Right ventricle myocardium superior (tissue), 1 donor: ENCODE measurements at places on chromosomes 7 and 10. TPM values are rescaled to one million over a fixed set of nuclear protein-coding genes. Genes with fewer than 3 reads are reported as not detected.
A peak's percentile ranks its signal among the peaks of the same experiment; 100 is the strongest.

GRCh38 chr10:74859546-74859945, 33.1 kb downstream of the KAT6B start:
- no peak for DNase-seq

DNA sequence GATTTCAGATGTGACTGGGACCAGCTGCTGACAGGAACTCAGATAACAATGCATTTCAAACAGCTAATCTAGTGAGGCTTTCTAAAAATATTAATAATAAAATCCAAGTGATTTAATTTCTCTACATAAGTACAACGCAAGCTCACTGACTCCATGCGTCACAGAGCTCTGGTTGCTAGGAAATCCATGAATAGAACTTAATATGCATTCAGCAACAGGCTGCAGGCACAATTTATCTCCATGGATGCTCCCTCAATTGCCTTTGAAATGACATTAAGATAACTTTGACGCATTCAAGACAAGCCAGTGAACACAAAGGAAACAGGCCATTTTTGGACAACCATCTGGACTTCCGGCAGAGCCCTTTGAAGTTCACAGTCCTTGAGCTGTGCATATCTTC, 118.7 kb upstream of the COL1A2 start:
- DNase-seq = no peak

GRCh38 chr7:27688056-27688455, 25.4 kb upstream of the HIBADH start:
- DNase-seq = no peak

DNA sequence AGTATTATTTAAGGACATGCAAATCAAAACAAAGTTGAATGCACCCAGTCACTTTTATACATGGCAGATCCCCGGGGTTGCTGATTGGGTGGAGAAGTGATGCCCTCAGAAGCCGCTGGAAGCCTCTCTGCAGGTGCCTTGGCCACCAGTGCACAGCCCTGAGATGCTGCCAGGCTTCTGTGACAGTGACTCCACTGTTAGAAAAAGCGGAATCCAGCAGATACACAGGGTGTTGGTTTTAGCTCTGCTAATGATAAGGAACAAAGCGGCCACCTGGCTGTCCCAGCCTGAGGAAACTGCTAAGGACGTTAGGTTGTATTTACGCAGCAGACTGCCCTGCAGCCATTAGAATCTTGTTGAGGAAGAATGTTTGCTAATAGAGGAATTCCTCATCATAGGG, 47.5 kb downstream of the JAKMIP3 start:
- DNase-seq = peak; percentile 32

DNA sequence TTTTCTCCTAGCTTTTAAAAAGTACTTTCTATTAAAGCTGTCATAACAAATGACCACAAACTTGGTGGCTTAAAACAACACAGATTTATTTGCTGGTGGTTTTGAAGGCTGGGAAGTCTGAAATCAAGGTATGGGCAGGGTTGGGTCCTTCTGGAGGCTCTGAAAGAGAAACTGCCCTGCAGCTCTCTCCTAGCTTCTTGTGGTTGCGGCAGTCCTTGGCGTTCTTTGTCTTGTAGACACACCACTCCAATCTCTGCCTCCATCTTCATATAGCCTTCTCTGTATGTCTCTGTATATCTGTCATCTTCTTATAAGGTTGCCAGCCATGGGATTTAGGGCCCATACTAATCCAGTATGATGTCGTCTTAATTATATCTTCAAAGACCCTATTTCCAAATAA, 79.4 kb upstream of the PRR15 start:
- no peak for DNase-seq

DNA sequence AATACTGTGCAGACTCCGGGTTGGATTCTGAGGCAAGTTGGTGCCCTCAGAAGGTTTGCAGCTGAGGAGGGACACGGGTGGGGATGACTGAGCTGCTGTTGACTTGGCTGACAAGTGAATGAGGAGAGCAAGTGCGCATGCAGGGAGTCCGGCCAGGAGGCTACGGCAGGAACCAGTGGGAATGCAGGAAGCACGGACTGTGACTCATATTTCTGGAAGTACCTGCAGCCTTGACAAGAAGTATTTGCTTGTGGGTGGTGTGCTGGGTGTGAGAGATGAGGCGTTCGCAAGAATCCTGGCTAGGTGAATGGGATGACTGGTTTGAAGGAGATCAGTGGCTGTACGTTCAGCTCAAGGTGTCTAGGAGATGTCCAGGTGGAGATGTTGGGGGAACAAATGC, 30.8 kb upstream of the FXYD4 start:
- DNase-seq = no peak

- no peak for DNase-seq
Observed at GRCh38 chr10:121739114-121739513, 140.9 kb upstream of the FGFR2 start.

- DNase-seq = no peak
Observed at GRCh38 chr10:2994221-2994961, 73.0 kb upstream of the PFKP start.

- DNase-seq = no peak
Observed at GRCh38 chr7:158933468-158934139, 77.2 kb downstream of the DYNC2I1 start.

DNA sequence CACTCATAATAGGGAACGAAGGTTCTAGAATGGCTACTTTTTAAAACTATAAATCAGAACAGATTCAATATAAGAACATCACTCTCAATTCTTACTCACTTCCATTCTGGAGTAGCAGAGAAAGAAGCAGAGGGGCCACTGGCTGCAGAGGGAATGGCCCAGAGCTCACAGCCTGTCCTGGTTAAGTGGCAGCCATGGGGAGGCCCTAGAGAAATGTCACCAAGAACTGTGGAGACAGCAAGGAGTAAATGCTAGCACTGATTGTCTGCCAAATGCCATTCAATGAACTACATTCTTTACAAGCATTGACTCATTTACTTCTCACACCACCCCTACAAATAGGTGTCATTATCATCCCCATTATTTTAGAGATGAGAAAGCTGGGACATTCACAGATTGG, 74.6 kb upstream of the KCNMA1 start:
- no peak for DNase-seq

GRCh38 chr10:96577069-96577468, 9.7 kb downstream of the TM9SF3 start:
- DNase-seq = no peak

DNA sequence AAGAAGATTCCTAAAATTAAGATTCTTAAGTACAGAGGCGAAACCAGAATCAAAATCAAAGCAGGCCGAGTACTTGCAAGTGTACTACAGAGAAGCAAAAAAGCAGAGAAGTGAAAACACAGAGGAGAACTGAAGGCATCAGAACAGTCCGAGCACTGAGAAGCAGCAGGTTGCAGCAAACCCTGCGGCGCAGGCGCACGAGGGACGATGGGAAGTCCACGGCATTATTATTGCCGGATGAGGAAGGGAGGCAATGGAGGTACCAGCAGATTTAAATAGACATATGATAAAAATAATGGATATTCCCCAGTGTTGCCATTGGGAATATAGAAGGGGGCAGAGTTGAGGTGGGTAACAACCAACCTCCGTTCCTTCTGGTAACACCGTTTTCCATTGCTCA, 7.2 kb upstream of the SPAM1 start:
- DNase-seq = no peak

GRCh38 chr10:69153227-69153626, 26.8 kb upstream of the SUPV3L1 start:
- no peak for DNase-seq

DNA sequence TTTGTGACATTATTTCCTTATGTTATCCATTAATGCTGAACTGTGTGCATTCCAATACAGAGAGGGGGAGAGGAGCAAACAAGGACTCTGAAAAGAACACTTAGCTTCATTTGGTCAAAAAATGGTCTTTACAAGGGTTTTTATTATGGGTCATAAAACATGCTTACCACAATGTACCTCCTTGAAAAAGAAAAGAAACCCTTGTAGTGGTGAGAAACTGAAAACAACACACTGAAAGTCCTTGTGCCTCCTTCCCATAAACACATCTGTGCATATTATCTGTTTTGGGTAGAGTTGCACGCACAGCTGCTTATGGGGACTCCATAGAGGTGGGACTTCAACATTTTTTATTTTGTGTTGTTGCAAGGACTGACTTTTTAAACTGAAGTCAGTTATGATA, 98.7 kb downstream of the CDK6 start:
- DNase-seq = no peak

GRCh38 chr10:30959836-30960210, 71.8 kb downstream of the ZNF438 start:
- no peak for DNase-seq

GRCh38 chr7:49805371-49806007, 32.1 kb downstream of the VWC2 start:
- no peak for DNase-seq

- DNase-seq = peak; percentile 66
Observed at GRCh38 chr10:784403-785088, 95.1 kb upstream of the DIP2C start.

DNA sequence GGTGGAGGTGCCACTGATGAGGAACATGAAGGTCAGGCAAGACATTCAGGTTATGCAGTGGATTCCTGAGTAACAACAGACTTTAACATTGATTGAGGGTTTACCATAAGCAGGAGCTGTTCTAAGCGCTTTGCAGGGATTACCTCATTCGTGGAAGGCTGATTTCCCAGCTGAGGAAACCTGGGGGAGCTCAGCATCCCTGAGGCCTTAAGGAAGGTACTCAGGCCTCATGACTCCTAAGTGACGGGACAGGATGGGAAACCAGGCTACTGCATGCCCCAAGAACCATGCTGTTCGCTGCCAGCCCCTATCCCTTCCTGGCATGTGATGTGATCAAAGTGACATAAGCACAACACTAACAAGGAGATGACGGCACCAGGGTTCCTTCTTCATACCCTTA, 143.6 kb upstream of the NFE2L3 start:
- DNase-seq = no peak

- peak; percentile 75 for DNase-seq
Observed at GRCh38 chr10:76675951-76676587, 961.5 kb downstream of the KCNMA1 start.

- DNase-seq = no peak
Observed at GRCh38 chr10:34022195-34022594, 687.7 kb upstream of the NRP1 start.

- peak; percentile 35 for DNase-seq
Observed at GRCh38 chr7:1897861-1898627, 228.0 kb downstream of the ELFN1 start.

MXI1 gene
- 75.2 TPM for total RNA-seq

SCART1 gene
- total RNA-seq = 0.51 TPM

NEURL1 gene
- 0.05 TPM for total RNA-seq

SEMA4G gene
- total RNA-seq = 0.86 TPM

STEAP2 gene
- 10.5 TPM for total RNA-seq

FAM25C gene
- not detected for total RNA-seq
